ENCODE measurements at places on chromosomes 3 and 15.

GRCh38 chr3:13644341-13645117, 95.6 kb downstream of the FBLN2 start:
- DNase-seq, result no peak

GRCh38 chr3:1902416-1902815, 196.2 kb upstream of the CNTN4 start:
- DNase-seq, result no peak

- no peak for DNase-seq
Measured at GRCh38 chr3:195080571-195081151, 190.3 kb downstream of the XXYLT1 start.

GRCh38 chr15:67077641-67078215, 12.3 kb downstream of the SMAD3 start:
- DNase-seq, result no peak

DNA sequence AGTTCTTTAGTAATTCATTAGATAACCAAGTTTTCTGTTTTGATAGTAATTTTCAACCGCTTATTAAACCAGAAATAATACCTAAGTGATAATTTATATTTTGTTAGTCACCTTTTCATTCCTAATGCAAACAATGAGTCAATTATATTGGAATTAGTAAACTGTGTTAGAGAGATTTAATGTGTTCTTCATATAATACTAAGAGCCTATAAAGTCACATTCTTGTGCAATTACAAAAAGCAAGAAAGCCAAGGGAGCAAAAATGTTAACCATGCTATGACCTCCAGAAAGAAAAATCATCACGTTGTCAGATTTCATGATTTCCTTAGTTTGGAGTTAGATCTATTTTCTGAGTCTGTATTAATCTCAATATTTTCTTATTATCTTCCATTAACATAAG, 108.8 kb upstream of the SAMMSON start:
- no peak for DNase-seq

DNA sequence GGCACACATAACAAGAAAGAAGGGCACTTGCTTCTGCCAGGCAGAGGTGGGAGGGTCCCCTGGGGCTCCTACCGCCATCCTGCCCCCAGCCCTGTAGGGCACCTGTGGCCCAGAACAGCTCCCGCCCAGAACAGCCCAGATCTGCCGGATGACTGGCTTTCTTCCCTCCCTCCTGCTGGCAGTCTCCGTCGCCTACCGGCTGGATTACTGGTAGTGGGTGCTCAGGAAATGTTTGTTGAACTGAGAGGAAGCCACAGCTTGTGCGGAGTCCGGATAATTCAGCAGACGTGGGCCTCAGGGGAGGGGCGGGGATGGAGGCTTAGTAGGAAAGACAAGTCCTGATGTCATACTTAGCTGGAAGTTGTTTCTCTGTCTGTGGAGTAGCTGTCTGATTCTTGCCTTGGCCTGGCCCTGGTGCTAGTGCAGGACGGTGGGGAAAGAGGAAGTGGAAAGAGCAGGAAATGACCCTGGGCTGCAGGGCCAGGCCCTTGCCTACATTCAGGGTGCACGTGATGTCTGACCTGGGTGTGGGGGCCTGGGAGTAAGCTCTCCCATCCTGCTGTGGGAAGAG, 6.7 kb downstream of the CCDC9B start:
- DNase-seq, result peak; percentile 29

DNA sequence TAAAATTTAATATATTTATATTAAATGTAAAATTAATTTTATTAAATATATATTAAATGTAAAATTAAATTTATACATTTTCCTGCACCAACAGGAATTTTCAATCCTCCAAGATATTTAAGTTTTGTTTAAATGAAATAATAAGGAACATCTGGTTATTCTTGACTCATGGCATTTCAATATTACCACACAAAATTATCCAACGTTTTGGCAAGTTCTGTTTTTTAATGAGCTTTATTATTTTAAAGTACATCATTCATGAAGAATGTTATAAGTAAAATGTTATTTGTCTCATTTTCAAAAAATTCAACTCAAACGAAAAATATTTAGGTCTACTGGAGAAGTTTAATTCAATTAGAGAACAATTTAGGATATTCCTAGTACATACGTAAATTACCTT, 811.4 kb downstream of the NAALADL2 start:
- no peak for DNase-seq

GRCh38 chr3:187813198-187813597, 67.9 kb upstream of the BCL6 start:
- no peak for DNase-seq

GRCh38 chr15:80495401-80495942, 91.3 kb downstream of the ARNT2 start:
- DNase-seq, result no peak

- no peak for DNase-seq
Measured at GRCh38 chr3:158272081-158272480, 162.2 kb downstream of the RSRC1 start.

DNA sequence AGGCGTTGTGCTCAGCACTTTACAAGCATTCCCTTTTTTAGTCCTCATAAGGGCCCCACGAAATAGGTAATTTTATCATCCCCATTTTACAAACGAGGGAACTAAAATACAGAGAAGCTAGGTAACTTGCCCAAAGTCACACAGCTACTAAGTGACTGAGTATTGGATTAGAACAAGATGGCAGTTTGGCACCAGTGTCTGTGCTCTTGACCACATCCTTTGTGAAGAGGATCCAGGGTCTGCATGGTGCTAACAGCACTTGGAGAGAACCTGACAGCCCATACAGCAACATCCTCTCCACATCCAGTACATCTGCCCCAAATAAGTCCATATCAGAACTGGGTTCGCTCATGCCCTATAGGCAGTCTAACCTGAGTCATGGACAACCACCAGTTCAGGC, 21.8 kb upstream of the DAPK2 start:
- no peak for DNase-seq

DNA sequence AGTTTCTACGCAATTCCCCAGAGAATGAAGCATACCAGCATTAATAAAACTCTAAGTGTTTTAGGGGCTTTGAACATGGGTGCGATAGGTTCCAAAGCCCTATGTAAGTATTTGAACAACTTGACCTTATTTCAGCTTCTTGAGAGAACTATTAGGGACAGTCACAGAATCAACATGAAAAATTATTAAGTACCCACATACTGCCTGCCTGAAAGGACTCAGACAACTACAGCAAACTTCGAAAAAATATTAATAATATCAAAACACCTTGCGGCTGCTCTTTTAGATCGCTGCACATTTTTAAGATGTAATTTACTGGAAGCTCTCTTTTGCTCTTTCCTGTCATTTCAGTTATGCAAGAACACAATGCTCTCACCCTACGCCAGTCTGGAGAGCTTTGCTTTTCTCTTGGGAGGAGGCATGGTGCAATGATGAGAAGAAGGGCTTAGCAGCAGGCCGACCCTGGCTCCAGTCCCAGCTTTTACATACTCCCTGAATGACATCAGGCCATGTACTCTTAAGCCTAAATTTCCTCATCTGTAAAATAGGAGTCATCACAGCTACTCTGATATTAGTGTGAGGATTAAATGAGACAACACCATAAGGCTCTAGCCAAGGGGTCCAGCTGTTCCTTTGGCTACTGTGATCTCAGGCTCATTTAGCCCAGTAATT, 640.7 kb downstream of the FHIT start:
- no peak for DNase-seq

DNA sequence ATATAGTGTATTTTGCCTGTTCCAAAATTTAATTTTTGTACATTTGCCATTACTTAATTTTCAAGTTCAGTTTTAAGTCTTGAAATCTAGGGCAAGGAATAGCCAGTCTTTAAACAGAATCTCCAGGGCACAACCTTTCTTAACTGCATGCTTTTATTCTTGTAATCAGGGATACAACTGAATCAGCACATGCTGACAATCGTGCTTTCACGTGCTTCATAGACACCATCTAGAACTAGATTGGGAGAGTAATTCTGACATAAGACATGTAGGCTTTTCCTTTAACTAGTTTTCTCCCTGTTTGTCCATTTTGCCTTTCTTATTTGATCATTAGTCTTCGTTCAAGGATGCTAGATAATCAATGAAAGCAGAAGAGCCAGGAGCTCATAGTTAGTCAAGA, 650.4 kb upstream of the CADM2 start:
- DNase-seq, result no peak

Data from activated CD8-positive, alpha-beta T cell treated with anti-CD3 and anti-CD28 coated beads for 36 hours (primary cell).